Activated naive CD4-positive, alpha-beta T cell (primary cell): ENCODE measurements at places on chromosomes 12 and 14.
A peak's percentile ranks its signal among the peaks of the same experiment; 100 is the strongest.

DNA sequence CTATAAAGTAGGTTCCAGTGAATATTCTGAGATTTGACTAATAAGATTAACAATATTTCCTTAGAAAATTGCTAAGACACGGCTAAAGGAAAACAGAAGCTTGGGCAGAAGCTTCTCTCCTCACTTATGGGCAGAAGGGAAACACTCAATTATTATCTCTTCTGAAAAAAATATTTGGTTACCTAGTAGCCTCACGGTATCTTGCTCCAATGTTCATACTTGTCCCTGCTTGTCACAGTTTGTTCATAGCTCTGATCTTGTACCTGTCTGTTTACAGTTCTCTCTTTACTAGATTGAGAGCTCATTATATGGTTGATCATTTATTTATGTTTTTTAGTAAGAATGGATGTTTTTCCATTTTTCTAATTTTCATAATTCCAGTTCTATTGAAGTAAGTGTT is 458.0 kb upstream of the ATP2B1 start:
- no peak for DNase-seq

DNA sequence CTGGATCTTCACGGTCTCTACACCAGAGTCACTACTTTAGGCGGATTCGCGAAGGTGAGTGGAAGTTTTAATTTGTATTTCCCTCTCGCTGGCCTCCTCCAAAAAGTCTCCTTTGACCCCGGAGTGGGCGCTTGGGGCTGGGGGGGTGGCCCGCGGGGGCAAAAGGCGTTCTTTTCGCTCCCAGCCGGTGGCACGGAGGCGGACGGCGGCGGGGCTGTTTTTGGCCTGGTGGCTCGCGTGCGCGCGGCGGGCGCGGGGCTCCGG is 510 bp downstream of the ARID2 start:
- DNase-seq = peak; percentile 45

DNA sequence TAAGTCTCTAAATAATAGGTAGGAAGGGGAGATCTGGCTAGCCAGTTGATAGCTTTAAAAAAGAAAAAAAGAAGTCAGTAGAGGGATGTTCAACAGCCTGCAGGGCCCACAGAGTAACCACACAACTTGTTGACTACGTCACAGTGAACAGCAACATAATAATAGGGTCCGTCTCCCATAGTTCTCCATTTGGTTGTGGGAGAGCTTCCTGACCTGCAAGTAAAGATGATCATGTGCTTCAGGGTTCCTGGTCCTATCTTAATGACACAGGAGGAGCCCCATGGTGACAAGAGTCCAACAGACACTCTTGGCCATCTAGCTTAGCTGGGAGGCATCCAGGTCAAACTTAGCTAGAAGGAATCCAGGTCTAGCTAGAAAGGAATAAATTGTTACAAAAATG is 36.2 kb downstream of the FGD6 start:
- DNase-seq = no peak

GRCh38 chr12:24014915-24015832 is 65.7 kb upstream of the SOX5 start:
- DNase-seq = no peak

- DNase-seq = no peak
Measured at GRCh38 chr12:108268397-108268796, 70.7 kb downstream of the CMKLR1 start.

GRCh38 chr14:92224358-92224954 is 98.5 kb upstream of the SLC24A4 start:
- DNase-seq = no peak

- no peak for DNase-seq
Measured at GRCh38 chr14:37437490-37437889, 157.6 kb downstream of the FOXA1 start.

- DNase-seq = no peak
Measured at GRCh38 chr14:68726093-68726695, 66.7 kb downstream of the ZFP36L1 start.

DNA sequence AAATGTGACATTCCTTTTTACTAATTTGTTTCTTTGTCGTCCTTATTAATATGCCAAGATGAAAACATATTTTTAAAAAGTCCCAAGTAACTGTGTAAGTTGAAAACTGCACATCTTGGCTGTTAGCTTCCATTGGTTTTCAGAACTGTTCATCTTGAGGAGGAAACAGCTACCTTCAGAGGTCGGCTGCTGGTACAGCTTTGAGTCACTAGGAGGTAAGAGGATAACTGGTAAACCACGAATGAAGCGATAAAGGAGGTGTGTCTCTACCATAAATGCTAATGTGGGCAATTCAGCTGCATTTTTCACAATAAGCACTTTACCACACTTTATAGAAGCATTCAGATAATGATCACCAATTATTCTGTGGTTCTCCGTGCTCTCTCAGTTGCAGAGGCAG is 137.5 kb upstream of the KRAS start:
- DNase-seq = no peak

DNA sequence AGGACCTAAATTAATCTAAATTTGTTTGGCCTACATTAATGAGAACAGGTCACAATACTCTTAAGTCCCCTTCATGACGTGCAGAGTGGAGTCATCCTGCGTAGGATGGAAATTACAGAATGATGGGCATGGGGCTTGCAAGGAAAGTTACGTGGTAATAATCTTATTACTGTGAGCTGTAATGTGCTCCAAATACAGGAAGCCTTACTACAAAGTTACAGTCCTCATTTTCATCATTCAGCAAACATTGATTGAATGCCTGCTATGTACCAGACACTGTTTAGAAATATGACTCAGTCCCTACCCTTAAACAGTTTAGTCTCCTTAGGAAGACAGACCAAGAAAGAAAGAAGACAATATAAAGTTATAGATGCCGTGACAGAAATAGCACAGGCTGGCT is 9.4 kb downstream of the HIGD1C start:
- no peak for DNase-seq

- DNase-seq = no peak
Measured at GRCh38 chr14:21090194-21090939, 8.1 kb downstream of the ZNF219 start.

DNA sequence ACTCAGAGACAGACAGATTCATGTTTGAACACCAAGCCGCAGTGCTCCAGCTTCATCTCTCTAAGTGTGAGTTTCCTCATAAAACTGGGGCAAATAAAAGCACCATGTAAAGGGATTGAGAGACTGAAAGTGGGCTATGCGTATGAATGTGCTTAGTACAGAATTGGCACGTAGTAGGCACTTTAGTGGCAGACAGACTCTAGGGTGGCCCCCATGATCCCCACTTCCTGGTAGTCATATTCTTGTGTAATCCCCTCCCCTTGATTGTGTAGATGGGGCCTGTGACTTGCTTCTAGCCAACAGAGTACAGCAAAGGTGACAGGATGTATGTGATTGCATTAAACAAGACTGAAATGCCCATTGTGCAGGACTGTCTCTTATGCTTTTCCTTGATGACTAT is 43.0 kb downstream of the DAO start:
- no peak for DNase-seq

DNA sequence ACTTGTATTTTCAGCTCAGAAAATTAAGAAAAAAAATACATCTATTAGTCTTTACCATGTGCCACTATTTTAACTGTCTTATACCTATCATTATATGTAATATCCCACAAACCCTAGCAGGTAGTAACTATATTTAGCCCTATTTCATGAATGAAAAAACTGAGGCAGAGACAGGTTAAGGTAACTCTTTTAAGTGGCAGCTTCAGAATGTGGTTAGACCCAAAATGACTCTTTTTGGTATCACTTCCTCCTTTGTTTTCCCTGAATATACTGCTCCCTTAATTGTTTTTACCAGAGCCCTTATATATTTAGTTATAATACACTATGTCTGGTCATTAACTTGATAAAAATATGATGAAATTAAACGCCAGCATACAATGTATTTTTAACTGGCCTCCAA is 235.6 kb upstream of the RPL10L start:
- DNase-seq = no peak

- no peak for DNase-seq
Measured at GRCh38 chr14:76109087-76109880, 42.4 kb upstream of the GPATCH2L start.

DNA sequence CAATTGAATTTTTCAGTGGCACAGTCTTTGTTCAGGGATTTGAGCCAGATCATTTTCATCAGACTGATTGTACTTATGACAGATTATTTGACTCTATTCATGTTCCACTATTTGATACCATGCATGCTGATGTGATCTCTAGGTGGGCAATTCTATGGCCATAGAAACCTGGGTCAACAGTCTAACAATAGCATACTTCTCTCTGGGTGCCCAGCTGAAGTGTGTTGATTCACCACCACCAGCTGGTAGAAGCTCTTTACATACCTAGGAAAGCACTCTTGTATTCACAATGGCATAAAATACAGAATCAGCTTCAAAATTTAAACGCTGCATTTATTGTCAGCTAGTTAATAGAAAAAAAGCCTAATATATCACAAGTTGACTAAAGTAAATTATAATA is 90.2 kb upstream of the TMTC2 start:
- no peak for DNase-seq

DNA sequence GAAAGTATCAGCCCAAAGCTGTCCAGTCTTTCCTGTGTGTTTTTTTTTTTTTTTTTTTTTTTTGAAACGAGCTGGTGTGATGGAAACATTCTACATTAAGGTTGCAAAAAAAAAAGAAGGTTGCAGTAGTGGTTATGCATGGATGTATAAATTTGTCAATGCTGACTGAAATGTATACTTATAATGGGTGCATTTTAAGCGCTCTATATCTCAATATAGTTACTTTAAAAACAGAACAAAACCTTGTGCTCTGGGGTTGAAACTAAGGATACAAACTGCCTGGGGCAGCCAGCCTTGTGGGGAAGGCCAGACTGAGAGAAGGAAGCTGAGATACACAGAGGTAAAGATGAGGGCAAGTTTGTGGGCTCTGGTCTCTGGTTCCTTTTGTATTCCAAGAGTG is 87.3 kb upstream of the RMST start:
- DNase-seq = no peak
